ENCODE measurements at places on chromosomes 11 and 22. TPM values are rescaled to one million over a fixed set of nuclear protein-coding genes. Genes with fewer than 3 reads are reported as not detected.

CD248 gene
- total RNA-seq: 4.9 TPM

ANO5 gene
- 7.5 TPM for total RNA-seq

GRCh38 chr11:133181066-133181465 is 351.2 kb downstream of the OPCML start:
- DNase-seq: no peak

EFEMP2 gene
- total RNA-seq: 9.6 TPM

DNA sequence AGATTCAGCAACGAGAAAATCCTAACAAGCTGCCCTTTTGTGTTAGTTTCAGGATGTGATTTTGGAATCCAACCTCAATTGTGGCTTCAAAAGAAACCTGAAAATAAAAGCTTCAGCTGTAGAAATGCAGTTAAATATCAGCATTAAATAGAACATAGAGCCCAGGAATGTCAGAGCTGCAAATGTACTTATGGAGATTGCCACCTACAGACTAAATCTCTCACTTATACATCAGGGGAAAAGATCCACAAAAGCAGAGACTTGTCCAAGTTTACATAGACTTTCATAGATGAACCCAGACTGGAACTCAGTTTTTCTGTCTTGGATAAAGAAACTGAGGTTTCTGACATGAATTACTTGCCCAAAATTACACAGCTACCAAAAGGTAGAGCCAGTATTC is 446.6 kb downstream of the DLG2 start:
- DNase-seq: no peak

TRAPPC4 gene
- total RNA-seq: 73.2 TPM

DNA sequence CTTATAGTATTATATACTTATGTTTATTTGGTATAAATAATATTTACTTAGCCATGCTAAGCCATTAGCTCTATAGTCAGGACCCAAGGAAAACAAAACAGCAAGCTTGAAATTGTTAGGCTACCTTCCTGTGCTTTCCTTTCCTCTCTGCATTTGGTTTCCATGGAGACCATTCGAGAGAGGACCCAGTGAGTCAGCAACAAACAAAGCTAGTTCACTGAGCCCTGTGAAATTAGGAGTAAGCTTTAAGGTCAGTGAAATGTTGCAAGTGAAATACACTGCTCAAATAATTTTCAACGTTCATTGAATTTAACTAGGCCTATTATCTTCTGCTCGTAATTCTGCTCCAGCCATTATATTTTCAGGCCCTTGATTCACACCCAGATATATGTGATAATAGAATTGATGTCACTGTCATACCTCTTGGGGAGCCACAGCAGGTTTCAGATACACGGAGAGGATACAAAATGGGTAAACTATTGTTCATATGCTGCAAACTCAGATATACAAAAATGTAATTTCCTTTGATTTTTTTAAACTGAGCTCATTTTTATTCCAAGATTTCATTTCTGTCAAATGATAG is 9.1 kb upstream of the OR10D3 start:
- no peak for DNase-seq

DNA sequence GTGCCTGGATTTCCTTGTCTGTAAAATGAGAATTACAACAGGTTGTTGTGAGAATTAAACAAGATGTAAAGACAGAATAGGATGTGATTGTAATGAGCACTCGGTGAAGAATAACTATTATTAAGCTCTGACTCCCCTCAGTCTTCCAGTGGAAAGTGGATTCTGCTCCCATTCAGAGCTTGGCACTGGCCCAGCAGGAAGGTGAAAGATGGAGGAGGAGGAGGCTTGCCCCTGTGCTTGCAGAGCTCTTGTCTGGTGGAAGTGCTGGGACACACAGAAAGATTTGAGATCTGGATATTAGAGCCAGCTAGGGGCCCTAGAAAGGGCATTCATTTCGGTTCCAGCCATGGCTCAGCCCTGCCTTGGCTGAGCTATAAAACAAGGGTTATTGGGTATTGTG is 28.2 kb downstream of the PHLDB1 start:
- no peak for DNase-seq

DMC1 gene
- total RNA-seq: 3.0 TPM

GRCh38 chr11:126459691-126460281 is 104.3 kb downstream of the ST3GAL4 start:
- DNase-seq: no peak

DNA sequence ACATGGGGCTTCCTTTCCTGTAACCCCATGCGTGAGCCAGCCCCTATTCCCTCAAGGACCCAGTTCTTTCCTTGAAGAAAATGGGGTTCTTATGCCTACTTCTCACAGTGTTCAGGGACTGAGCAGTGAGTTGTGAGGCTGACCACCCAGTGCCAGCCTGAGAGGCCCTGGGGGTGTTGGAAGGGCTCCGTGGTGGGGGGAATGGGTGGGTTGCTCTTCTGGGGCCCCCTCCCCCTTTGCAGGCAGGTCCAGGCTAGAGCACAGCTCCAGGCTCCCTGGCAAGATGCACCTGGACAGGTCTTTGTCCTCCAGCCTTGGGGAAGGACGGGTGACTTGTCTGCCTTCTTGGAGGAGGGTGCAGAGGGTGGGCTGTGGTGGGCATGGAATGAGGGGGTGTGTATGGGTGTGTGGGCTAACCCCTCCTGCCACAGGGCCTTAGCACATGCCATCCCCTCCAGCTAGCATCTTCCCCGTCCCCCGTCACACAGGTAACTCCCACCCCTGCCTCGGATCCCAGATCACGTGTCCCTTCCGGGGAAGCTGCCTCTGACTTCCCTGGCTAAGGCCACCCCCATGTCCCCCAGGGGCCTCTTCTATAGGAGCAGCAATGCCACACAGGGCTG is 64.6 kb downstream of the MYEOV start:
- DNase-seq: peak; percentile 11

SEPTIN3 gene
- 0.69 TPM for total RNA-seq

- no peak for DNase-seq
These were observed 19.1 kb upstream of the NECTIN1 start for GRCh38 chr11:119747868-119748660.

GRCh38 chr11:68324695-68325094 is 12.3 kb downstream of the LRP5 start:
- no peak for DNase-seq

HIRA gene
- total RNA-seq: 41.5 TPM

DNA sequence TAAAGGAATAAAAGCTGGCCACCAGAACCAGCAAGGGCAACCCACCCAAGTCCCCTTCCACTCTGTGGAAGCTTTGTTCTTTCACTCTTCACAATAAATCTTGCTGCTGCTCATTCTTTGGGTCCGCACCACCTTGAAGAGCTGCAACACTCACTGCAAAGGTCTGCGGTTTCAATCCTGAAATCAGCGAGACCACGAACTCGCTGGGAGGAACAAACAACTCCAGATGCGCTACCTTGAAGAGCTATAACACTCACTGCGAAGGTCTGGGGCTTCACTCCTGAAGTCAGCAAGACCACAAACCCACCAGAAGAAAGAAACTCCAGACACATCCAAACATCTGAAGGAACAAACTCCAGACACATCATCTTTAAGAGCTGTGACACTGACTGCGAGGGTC is 365.2 kb upstream of the LUZP2 start:
- DNase-seq: no peak

GRCh38 chr22:49589811-49590210 is 237.9 kb downstream of the BRD1 start:
- no peak for DNase-seq

ATL3 gene
- 55.2 TPM for total RNA-seq

GRCh38 chr11:68825571-68825970 is 16.1 kb downstream of the CPT1A start:
- DNase-seq: peak; percentile 85

- DNase-seq: no peak
These were observed 1.0 kb upstream of the HTATIP2 start for GRCh38 chr11:20362481-20362880.

DNA sequence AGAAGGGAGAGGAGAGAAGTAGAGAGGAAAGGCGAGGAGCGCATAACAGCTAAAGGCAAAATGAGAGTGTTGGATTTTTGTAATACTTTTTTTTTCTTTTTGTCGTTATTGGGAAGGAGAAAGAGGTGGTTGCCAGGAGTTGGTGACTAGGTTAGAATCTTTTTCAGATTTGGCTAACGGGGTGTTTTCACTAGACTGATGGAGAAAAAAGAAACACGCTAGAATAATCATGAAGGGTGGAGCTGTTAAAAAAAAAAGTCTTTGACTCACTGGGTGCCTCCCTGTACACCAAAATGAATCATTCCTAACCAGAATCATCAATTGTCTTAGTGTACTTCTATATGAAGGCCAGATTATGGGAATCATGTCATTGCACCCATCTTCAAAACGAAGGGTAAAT is 12.7 kb downstream of the BLID start:
- DNase-seq: no peak

- DNase-seq: peak; percentile 90
These were observed 3.3 kb upstream of the GRK2 start for GRCh38 chr11:67262731-67263675.

FOLR2 gene
- total RNA-seq: 4.5 TPM

DNA sequence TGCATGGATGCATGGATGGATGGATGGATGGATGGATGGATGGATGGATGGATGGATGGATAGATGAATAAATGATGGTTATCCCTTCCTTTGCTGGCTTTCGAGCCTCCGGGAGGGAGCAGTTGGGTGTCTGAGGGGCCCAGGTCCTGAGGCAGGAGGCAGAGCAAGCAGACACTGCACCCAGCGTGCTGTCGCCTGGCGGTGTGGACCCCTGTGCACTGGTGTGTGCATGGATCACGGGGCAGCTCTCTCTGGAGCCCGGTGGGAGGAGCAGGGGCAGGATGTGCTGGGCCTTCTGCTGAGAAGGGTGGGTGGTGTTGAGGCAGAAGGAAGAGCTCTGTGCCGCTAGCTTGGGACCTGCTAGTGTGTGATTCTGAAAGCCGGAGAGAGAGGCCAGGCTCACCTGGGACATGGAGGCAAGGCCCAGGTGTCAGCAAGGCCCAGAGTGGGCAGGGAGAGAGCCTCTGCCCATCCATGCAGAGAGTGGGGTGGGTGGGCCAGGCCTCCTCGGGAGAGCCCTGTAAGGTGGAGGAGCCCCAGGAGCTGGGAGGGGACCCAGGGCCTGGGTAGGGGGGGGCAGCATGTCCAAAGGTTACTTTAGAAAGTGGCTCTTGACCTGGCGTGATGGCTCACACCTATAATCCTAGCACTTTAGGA is 254.4 kb downstream of the BRD1 start:
- no peak for DNase-seq

DNA sequence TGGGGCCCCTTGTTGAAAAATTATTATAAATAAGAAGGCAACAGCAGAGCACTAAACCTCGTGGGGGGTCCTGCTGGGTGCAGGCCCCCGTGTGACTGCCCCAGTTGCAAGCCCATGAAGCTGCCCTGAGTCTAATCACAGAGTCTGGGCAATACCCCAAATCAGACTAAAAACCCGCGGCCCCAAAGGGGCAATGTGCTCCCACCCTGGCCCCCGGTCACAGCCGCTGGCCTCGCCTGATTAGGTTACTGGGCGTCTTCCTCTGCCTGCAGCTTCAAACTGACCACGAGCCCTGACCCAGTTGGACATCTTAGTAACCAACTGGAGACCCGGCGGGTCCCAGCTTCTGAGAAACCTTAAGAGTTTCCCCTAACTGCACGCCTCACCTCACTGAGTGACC is 1.6 kb downstream of the CXCR5 start:
- DNase-seq: no peak

DNA sequence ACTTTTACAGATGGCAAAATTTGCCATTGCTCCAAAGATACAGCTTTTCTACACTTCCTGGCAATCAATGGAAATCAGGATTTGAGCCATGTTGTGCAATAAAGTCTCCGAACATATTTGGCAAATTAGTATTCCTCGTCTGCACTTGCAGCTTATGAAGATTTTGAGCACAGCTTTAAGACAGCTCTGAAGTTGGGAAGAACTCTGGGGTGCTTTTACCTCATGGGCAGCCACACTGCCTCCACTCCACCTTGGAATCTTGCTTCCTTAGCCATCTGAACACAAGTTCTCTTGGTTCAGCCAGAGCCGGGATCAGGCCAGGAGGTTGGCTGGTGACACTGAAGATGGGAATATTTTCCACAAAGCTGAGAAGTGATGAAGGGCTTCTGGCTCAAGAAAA is 191.2 kb downstream of the CWF19L2 start:
- DNase-seq: no peak

DNA sequence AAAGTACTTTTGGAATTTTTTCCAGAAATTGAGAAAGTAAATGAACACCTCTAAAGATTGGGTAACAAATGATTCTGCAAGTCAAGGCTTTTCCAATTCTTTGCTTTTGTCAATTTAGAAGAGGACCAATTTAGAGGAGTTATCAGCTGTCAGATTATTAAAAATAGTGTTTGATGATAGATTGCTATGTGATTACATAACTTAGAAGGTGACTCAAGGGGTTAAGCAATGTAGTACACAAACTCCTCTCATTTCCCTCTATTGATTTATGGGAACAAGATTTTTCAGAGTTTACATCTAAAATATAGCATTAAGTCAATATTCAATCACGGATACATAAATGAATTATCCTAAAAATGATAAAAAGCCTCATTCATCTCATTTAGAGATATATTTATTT is 70.3 kb downstream of the INSC start:
- DNase-seq: no peak

ST14 gene
- 537 TPM for total RNA-seq

DNA sequence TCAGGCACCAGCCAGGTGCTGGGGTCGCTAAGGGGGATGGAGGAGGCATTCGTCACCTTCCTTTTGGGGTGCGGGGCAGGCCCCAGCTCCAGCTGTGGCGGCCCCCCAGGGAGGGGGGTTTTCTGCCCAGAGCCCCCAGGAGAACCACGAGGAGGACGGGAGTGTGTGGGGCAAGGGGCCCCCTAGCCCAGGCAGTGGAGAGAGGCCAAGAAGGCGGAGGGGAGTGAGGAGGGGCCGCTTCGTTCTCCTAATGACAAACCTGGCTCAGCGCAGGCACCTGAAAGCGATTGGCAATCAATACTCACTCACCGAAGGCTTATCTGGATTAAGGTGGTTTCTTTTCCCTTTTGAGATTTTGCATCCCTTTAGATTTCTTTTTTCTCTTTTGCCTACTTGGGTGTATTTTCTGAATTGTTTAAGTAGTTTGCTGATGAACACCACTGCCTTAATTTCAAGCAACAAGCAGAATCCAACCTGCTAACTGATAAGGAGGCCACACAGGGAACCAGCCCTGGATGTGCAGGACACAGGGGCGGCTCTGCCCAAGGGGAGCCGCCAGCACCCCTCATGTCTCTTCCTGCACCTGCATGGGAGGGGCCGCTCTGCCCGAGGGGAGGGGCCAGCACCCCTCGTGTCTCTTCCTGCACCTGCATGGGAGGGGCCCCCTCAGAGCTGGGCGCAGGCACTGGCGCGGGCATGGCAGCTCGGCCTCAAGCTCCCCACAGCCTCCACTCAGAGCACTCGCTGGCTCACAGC is 122.3 kb downstream of the BRD1 start:
- no peak for DNase-seq

GRCh38 chr11:64262271-64263002 is 11.1 kb downstream of the PLCB3 start:
- no peak for DNase-seq

GRCh38 chr11:86101941-86102407 is 33.1 kb upstream of the PICALM start:
- DNase-seq: no peak

- no peak for DNase-seq
These were observed 3.2 kb downstream of the DBX1 start for GRCh38 chr11:20156876-20157613.

Data from colonic mucosa (tissue), 4 donors.